ENCODE measurements at places on chromosomes 1 and 21.

- no peak for DNase-seq
These were observed 23.6 kb downstream of the SLC37A1 start for GRCh38 chr21:42537106-42537742.

GRCh38 chr1:164771619-164772361 is 212.8 kb downstream of the PBX1 start:
- DNase-seq, result peak; percentile 63

GRCh38 chr1:154742606-154743005 is 127.5 kb downstream of the KCNN3 start:
- DNase-seq, result no peak

- no peak for DNase-seq
These were observed 97.0 kb upstream of the CACNA1E start for GRCh38 chr1:181386340-181386739.

DNA sequence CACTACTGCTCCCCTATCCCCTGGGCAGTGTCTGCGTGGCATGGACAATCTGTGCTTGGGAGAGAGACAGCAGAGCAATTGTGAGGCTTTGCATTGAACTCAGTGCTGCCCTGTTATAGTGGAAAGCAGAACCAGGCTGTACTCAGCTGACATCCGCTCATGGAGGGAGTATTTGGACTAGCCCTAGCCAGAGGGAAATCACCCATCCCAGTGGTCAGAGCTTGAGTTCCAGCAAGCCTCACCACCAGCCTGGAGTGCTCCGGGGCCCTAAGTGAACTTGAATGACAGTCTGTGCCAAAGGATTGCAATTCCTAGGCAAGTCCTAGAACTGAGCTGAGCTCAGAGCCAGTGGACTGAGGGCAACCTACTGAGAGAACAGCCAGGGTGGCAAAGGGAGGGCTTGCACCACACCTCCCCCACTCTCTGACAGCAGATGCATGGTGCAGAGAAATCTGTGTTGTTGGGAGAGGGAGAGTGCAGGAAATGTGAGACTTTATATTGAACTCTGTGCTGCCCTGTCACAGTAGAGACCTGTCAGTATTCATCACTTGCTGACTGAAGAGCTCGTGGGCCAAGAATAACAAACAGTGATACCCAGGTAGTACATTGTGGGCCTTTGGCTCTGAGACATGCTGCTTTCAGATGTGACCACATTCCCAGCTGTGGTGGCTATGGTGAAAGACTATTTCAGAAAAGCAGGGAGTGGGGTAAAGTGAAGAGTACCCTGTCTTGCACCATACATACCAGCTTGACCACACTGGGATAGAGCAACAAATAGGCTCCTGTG is 107.7 kb upstream of the SLC5A9 start:
- DNase-seq, result no peak

GRCh38 chr1:168506204-168506819 is 37.5 kb downstream of the XCL2 start:
- no peak for DNase-seq

DNA sequence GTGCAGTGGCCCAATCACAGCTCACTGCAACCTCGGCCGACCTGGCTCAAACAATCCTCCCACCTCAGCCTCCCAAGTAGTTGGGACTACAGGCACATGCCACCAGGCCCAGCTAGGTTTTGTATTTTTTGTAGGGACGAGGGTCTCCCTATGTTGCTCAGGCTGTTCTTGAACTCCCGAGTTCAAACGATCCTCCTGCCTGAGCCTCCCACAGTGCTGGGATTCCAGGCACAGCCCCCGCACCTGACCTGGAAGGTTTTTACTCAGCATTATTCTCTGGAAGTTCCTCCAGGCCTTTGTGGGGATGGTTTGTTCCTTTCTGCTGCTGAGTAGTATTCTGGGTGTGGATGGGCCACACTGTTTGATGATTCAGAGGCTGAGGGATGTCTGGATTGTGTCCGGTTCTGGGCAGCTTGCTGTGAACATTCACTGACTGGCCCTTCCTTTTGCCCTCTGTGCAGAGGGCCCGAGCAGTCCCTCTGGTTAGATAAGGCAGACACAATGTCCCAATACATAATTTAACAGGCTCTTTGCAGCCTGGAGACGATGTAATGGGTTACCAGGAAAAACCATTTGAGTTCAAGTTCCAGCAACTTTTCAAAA is 6.0 kb upstream of the TRAPPC10 start:
- DNase-seq, result no peak

GRCh38 chr1:96538111-96538641 is 183.4 kb upstream of the PTBP2 start:
- no peak for DNase-seq

DNA sequence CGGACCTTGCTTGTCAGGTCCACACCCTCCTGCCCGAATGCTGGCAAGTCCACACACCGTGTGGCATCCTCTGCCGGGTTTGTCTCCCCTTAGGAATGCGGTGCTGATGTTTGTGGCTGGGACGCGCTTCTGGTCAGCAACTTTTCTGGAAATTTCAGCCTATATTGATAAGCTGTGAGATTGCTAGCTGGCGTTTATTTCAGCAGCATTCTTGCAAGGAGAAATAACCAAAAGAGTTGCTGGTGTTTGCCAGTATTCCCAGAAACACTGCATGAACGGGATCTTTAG is 601 bp downstream of the CEPT1 start:
- no peak for DNase-seq

DNA sequence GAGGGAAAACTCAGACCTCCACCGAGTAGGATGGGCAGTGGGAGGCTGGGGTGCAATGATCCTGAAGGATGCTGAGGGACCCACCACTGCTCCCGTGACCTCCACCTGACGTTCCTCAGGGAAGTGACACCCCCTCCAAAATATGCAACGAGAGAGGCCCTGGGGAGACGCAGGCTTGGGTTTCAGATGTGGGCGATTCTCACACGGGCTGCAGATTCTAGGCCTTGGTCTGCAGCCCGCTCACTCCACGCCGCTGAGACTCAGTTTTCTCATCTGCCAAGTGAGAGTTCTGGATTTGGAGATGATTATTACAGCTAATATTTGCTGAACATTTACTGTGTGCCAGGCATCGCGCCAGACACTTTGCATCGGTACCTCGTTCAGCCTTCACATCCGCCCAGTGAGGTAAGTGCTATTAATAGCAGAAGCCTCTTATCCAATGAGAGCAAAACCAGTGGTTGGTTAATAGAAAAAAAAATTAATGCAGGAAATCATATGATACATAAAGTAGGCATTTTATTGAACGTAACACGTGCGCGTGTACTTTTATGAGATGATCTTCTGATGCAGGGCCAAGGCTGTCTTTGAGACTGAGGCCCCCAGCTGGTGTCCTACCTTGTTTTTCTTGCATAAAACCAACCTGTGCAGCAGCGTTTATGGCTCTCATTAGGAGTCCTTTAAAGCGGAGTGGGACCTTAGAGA is 102.0 kb upstream of the RUNX3 start:
- no peak for DNase-seq

- peak; percentile 70 for DNase-seq
These were observed 492 bp downstream of the HLX start for GRCh38 chr1:220879509-220880361.

DNA sequence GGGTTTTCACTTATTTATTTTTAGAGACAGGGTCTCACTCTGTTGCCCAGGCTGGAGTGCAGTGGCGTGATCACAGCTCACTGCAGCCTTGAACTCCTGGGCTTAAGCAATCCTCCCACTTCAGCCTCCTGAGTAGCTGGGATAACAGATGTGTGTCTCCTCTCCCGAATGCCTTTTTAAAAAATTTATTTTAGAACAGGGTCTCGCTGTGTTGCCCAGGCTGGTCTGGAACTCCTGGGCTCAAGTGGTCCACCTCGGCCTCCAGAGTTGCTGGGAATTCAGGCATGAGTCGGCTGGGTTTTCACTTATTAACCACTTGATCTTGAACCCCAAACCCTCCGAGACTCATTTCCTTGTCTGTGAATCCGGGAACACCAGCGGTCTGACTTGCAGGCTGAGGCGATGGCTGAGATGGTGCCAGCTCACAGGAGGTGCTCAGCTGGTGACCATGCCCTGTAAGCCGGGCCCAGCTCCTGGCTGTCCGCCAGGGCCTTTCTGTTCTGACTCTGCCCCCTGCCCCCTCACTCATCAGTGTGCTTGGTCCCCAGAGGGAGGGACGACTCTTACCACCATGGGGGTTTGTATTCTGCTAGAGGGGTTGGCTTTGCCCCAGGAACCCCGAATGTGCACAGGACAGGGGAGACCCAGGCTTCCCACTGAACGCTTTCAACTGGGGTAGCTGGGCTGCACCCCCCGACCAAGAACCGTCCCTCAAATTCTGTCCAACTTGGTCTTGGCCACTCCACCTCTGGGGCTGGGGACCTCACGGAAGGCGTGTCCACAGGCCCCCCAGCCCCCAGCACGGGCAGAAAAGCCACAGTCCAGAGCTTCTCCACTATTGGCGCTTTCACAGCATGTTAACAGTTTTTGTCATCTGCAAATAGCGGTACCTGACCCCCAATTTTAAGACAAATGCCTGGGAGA is 22.5 kb downstream of the MMEL1 start:
- no peak for DNase-seq

GRCh38 chr21:27425574-27425973 is 458.7 kb upstream of the ADAMTS5 start:
- no peak for DNase-seq

- no peak for DNase-seq
These were observed 7.8 kb downstream of the ZBTB7B start for GRCh38 chr1:155010211-155010918.

GRCh38 chr1:22131875-22132486 is 10.9 kb downstream of the WNT4 start:
- DNase-seq, result peak; percentile 76

- no peak for DNase-seq
These were observed 22.0 kb downstream of the IQGAP3 start for GRCh38 chr1:156550346-156550745.

- DNase-seq, result no peak
These were observed 232.8 kb upstream of the PTBP2 start for GRCh38 chr1:96488777-96489176.

DNA sequence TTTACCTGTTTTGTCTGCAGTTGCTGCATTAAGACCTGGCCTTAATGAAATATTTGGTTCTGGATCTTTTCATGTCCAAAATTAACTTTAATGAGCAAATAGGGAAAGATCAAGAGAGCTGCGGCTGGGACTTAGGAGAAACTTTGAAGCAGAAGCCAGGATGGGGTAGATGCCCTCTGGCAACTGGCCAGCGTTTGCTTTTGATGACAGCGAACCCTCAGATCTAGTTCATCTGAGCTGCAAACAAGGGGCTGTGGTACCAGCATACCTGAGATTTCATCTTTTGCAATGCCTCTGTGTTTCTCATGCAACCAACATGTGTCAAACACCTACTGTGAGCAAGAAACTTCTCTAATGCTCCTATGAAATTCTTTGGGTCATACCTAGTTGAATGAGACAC is 13.0 kb upstream of the TEDDM1 start:
- no peak for DNase-seq

DNA sequence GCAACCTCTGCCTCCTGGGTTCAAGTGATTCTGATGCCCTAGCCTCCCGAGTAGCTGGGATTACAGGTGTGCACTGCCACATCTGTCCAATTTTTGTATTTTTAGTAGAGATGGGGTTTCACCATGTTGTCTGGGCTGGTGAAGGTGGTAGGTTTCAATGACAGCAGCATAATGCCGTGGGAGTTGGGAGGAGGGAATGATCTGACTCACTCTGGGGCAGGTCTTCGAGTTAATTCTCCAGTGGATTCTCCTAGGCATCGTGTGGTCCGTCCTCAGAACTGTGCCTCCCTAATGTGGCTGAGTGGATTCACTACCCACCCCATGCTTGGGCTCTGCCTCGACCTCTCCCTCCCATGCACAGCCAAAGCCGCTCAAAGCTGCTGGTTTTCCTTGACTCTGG is 1.7 kb upstream of the GPR37L1 start:
- DNase-seq, result no peak

- DNase-seq, result no peak
These were observed 19.8 kb upstream of the DDAH1 start for GRCh38 chr1:85484716-85485115.

GRCh38 chr1:102628109-102628613 is 480.2 kb downstream of the COL11A1 start:
- DNase-seq, result no peak

GRCh38 chr1:116907351-116907750 is 2.4 kb upstream of the PTGFRN start:
- DNase-seq, result no peak

DNA sequence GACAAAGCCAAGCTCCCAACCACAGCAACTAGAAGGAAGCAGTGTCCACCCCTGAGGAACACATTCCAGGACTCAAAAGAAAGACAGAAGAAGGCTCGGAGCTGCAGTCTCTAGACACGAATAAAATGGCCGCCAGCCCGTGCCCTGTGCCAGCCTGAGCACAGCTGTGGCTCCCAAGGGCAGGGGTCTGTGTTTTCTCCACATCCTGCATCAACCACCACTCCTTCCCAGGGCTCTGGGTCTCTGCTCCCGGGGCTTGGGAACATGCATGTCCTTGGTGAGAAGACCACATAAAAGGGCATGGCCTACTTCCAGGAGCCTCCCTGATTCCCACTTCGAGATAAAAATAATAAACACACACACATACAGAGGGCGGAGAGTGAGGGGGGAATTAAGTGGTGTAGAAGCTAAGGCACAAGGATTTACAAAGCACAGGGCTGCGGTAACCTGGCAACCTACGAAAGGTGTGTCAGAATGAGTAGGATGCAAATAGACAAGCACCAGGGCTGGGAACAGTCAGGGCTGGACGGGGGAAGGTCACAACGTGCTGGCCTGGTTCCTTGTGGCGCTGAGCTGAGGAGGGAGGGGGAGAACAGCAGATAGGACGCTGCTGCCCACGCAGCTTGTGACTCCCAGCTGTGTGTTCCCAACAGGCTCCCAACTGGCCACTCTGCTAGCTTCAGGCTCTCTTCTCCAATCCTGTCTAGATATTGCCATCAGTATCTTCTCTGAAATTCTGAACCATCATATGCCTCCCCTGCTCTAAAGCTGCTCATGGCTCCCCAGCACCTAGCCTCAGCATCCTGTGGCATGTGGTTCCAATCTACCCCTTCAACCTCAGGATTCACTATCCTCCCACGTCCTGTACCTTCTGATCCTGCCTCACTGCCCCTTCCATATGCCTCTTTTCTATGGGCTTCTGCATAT is 72.5 kb downstream of the CD34 start:
- DNase-seq, result no peak

DNA sequence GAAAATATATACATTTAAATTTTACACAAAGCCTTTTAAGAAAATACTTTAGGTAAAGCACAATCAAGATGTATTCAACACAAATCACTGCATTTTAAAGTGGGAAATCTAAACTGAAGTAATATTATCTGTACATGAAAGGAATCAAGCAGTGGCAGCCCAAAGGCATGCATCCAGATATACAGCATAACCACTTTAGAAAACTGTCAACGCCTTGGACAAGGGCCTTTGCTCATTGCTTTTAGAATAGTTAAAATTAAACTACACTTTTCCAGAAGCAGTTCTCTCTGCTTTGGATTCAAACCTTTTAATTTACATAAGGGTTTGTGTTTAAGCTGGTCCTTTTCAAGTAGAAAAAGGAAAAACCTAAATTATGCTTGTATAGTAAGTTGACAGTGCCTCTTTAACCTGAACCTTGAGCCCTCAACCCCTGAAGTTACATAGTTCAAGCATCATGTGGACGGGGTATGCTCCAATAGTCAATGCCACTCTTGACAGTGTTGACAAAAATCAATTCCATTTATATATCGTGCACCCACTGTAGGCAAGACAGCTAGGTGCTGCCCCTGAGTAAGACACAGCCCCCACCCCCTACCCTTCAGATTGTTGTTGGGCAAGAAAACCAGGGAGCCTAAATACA is 22.9 kb downstream of the TOR3A start:
- DNase-seq, result no peak

GRCh38 chr1:70034403-70034802 is 171.0 kb downstream of the LRRC40 start:
- DNase-seq, result peak; percentile 21

- DNase-seq, result no peak
These were observed 119.7 kb downstream of the PRDM2 start for GRCh38 chr1:13819642-13820041.
